ENCODE measurements at places on chromosomes 4 and X.

GRCh38 chr4:113028074-113028473 is 21.4 kb upstream of the ANK2 start:
- no peak for DNase-seq

- DNase-seq: no peak
Observed at GRCh38 chr4:152953514-152953913, 17.4 kb downstream of the FHDC1 start.

DNA sequence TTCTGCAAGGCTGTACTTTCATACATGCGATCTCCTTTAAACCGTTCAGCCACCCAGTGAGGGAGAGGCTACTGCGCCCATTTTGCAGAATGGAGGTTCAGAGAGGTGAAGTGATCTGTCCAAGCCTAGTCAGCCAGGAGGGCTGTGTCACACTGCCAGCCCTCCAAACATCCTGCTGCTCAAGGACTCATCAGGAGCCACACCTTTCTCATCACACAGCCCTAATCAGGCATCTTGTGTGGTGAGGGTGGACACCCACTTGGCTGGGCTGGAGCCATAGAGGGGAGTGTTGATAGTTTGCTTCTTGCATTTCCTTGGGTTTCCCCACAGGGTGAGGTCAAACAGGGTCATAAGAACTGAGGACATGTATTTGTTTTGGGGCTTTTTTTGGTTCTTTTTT is 5.4 kb upstream of the CXCR3 start:
- no peak for DNase-seq

- DNase-seq: no peak
Observed at GRCh38 chr4:67087897-67088296, 457.4 kb downstream of the CENPC start.
